Stimulated activated CD8-positive, alpha-beta memory T cell treated with anti-CD3 and anti-CD28 coated beads, Interleukin-15, amount 100 ng/mL, for 48 hours (primary cell): ENCODE measurements at places on chromosomes 3 and 15.
A peak's percentile ranks its signal among the peaks of the same experiment; 100 is the strongest.

DNA sequence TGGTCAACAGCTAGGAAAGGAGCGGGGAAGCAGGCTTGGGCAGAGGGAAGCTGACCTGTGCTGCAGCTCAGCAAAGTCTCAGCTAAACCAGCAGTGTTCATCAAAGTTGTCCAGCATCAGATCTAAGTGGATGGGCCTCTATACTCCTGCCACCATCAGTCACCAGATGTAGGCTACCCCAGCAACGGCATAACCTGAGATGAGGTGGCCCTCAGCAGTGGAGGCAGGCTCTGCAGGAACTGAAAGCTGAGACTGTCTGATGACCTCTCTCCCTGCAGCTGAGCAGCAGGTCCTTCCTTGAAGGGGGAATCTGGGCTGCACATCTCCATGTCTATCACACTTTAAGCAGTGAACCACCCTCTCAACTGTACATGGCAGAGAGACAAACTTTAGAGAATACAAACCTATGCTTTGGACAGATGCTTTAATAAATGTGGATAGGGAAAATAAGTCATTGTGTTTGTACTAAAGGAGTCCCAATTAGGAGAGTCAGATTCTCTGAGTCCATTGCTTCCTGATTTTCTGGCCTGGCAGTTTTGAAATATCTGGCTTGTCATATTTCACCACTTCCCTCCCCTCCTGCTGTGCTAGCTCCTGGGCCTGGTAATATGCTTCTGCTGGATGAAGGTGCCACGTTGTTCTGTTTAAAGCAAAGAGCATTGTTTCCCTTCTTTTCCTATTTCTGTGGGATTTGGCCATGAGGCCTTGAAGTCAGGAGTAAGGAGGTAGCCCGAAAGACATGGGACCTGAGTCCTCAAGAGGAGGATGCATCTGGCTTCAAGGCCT is 11.1 kb upstream of the PSTPIP1 start:
- no peak for DNase-seq

GRCh38 chr15:91909111-91909510 is 55.6 kb downstream of the SLCO3A1 start:
- DNase-seq: no peak

GRCh38 chr15:40282869-40283614 is at the start of gene ANKRD63:
Gene ANKRD63 (minus strand): TSS chr15:40283064. CDS start chr15:40282586, 478 bp downstream.
- peak; percentile 24 for DNase-seq

- no peak for DNase-seq
These were observed 111.9 kb downstream of the OXSM start for GRCh38 chr3:25901796-25902195.

- DNase-seq: peak; percentile 9
These were observed 965 bp downstream of the FLNB start for GRCh38 chr3:58009026-58009748.

- no peak for DNase-seq
These were observed 43.1 kb upstream of the SLC25A36 start for GRCh38 chr3:140898340-140899180.

DNA sequence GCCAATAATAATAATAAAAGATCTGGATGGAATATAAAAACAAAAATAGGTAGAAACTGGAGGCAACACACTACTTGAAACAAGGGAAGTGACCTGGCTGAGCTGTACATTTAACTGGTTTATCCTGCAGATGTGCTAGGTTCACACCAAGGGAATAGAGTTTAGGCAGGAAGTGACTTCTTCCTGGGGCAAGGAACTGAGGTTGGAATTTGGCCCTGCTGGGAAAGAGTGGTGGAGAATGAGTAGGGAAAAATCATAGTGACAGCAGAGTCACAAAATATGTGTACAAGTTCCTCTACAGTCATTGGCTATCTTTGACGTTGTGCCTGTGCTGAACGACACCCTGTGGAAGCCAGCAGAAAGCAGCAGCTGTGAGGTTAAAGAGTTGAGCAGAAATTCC is 44.1 kb downstream of the ARHGAP11B start:
- DNase-seq: no peak

DNA sequence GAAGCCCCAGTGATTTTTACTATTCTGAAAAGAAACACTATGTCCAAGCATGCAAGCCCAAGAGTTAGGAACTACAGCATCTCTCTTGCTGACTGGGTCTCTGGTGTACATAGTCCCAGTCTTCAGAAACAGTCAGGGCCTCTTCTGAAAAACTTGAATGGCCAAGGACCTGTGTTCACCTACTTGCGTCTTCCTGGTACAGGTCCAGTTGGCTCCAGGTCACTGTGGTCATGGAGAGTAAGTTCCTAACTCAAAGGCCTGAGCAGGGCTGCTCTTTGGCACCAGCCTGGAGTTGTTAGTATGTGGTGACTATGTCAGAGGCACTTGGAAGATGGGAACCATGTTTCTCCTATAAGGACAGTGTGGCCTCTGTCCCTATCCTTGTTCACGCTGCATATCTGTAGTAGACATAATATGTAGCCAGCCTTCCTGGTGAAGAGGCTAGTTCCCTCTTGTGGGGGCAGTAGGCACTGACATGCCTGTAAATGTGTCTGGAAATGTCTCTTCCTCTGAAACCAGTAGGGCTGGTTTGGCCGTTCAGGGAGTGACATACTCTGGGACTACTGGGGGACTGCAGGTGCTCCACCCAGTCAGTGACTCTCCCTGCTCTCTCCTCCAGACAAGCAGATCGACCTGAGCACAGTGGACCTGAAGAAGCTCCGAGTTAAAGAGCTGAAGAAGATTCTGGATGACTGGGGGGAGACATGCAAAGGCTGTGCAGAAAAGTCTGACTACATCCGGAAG is 2.6 kb upstream of the RBM15B start:
- DNase-seq: no peak

GRCh38 chr3:195150181-195151118 is 120.5 kb downstream of the XXYLT1 start:
- peak; percentile 13 for DNase-seq

- peak; percentile 40 for DNase-seq
These were observed 37.9 kb downstream of the CHRD start for GRCh38 chr3:184417619-184418327.

DNA sequence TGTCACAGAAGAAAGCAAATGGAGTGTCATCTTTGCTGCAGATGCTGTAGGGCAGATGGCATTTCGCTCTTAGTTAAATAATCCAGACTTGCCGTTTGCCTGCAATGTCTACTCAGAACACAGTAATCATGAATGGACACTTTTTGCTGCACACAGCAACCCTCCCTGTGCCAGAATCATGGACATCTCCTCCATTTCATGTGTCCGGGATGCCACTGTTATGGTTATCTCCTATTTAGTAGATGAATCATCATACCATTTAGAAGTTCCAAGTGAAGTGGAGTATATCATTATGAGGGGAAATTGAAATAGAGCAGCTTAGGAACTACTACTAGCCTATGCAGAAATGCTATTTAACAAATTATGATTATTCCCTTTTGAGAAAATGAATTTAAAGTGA is 118.5 kb downstream of the DUT start:
- no peak for DNase-seq

DNA sequence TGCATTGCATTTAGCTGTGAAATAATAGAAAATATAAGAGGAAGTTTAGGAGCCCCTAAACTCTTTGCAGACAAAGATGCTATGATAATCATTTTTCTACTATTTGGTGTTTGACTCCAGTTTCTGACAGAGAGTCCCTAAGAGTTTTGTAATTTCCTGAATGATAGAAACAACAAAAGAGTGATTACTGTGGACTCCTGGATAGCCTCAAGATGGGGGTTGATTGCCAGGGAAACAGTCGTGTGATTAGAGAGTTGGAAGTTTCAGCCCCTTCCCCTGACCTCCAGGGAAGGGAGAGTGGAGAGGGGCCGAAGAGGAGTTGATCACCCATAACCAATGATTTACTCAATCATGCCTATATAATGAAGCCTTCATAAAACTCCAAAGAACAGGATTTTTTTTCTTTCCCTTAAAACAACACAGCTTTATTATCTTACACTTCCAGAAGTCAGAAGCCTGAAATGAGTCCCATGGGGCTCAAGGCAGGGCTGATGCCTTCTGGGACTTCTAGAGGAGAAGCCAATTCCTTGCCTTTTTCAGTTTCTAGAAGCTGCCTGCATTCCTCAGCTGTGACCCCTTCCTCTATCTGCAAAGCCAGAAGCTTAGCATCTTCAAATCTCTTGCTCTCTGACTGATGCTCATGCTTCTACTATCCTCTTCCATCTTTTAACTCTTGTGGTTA is 292.3 kb upstream of the ZPLD1 start:
- DNase-seq: no peak

DNA sequence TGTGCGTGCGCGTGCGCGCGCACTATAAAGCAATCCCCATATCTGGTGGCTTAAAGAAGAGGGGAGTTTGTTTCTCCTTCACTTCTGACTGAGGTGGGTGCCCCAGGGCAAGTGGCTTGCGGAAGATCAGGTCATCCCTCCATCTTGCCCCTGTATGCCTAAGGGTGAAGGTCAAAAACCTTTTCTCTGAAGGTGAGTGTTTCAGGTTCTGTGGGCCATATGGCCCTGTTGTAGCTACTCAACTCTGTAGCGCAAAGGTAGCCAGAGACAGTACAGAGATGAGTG is 5.5 kb downstream of the ABTB1 start:
- DNase-seq: no peak

GRCh38 chr15:55588070-55588814 is at the start of gene PYGO1:
Gene PYGO1 (minus strand): TSS chr15:55588345. CDS start chr15:55587883, 462 bp downstream.
- no peak for DNase-seq

GRCh38 chr15:85639752-85640381 is 154.9 kb downstream of the KLHL25 start:
- DNase-seq: no peak

DNA sequence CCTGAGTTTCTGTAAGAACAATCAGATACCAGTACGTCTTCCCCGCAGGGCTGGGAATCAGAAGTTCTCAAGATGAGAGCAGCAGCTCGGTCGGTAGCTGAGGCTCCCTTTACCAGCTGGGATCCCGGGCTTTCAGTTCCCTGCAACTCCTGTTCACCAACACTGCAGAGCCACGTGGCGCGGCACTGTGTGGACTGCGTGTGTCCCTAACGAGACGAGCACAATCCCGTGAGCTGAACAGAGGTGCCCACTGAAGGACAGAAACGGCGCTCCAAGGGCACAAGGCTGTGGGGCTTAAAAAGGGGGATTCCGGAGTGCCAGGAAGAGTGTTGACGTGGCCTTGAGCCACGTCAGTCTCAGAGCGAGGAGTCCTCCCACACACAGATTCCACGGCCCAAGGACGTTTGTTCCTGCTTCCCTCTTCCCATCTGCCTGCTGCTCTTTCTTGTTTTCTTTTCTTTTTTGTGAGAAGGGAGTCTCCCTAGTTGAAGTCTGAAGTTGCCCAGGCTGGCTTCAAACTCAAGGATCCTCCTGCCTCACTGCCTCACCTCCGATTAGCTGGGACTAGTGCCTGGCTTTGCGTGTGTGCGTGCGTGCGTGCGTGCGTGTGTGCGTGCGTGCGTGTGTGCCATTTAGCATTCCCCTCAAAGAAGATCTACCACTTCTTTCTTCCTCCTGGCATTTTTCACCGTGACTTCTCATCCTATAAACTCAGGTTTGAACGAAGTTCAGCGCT is 37.1 kb upstream of the RPL35A start:
- DNase-seq: no peak

DNA sequence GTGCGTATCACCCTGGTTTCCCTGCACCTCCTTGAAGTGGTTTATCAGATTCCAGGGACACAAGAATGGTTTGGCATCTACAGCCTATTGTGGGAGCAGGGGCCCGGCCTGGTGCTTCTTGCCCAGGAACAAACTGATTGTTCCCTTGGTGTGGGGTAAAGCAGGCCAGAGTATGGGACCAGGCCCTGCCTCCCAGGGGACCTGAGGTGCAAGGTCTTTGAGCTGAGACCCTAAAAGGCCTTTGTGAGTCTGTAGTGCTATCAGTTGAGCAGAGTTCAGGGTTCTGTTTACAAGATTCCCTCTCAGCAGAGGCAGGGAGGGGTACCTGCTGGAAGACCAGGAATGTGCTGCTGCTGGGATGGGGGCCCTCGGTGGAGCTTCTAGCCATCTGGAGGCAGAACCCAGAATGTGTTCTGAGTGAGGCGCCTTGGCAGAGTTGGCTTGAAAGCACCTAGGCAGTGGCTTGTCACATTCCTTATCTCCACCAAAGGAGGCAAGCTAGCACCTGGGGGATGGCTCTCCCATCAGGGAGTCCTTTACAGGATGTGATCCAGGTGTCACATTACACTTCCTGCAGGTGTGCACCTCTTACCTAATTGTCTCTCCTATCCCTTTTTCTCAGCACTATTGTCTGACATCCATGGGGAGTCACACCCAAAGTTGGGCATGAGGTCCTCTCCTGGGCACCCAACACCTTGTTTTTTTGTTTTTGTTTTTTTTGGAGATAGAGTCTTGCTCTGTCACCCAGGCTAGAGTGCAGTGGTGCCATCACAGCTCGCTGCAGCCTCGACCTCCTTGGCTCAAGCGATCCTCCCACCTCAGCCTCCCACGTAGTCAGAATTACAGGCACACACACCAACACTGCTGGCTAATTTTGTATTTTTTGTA is 13.1 kb downstream of the FLNB start:
- no peak for DNase-seq

GRCh38 chr3:28799084-28799483 is 450.5 kb upstream of the AZI2 start:
- no peak for DNase-seq

DNA sequence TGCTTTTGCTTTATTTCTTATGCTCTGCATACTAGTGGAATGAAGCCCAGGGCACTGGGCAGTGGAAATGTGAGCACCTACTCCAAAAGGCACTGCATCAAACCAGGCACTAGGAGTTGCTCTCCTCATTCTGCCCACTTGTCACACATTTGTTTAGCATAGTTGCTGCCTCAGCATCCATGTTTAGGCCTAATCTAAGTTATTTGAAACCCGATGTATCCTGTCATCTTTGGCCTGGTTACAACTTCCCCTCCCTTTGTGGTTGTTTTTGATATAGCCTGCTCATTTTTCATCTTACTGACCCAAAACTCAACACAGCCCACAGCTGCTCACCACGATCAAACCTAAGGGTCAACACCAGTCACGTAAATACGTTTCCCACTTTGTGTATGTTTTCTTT is 82.2 kb upstream of the SELENOK start:
- no peak for DNase-seq

DNA sequence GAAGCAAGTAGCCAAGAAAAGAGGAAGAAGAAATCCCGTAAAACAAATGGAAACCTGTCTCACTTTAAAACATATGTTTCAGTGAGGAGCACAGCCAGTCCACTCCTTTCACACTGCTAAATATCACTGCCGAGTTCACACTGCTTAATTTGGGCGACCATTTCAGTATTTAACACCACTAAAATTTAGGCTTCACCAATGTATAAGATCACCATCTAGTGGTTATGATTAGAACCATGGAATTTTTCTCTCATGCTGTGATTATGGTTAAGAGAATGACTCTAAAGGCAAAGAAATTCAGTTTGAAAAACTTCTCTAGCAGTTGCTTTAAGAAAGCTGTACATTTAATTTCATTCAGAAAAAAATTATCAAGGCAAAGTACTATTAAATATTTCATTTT is 16.6 kb downstream of the SLC4A7 start:
- DNase-seq: no peak

- no peak for DNase-seq
These were observed 73.0 kb downstream of the HCN4 start for GRCh38 chr15:73295630-73296286.

DNA sequence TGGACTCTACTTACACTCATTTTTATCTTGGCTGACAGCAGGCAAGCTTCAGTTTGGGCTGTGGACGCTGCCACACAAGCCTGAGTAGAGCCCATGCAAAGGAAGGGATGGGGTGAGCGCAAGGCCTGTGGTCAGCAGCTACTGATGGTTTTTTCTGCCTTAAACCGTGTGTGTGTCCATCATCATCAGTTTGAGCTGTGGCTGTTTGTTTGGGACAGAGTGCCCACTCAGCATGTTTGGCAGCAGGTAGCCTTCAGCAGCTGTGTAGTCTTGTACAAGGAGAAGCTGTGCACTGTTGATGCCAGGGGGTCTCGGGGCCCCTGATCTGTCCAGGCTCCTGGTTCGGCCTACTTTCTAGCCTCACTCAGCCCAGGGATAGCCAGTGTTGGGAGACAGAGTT is 3.5 kb downstream of the RBM15B start:
- no peak for DNase-seq
